ENCODE measurements at places on chromosomes 16 and 17.

- DNase-seq = peak; percentile 63
These were observed 3.2 kb downstream of the MED31 start for GRCh38 chr17:6648181-6648580.

DNA sequence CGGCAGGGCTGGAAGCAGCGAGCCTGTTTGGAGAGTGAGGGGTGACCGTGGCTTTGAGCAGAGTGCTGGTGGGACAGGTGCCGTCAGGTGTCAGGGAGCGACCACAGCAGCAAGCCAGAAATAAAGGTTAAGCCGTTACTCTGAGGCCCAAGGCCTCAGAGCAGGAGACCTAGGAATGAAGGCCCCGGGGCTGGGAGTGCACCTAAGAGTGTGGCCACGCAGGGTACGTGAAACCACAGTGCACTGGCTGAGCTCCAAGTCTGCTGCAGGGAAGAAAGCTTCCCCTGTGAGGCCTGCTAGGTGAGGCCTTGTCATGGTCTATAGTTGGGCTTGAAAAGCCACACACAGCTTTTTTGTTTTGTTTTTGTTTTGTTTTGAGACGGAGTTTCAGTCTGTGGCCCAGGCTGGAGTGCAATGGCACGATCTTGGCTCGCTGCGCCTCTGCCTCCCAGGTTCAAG is 8.7 kb downstream of the CLUAP1 start:
- peak; percentile 30 for DNase-seq

- DNase-seq = no peak
These were observed 50.8 kb downstream of the PITPNM3 start for GRCh38 chr17:6505425-6506142.

GRCh38 chr17:32235588-32235987 is 30.0 kb upstream of the RHBDL3 start:
- no peak for DNase-seq

- DNase-seq = no peak
These were observed 244.8 kb upstream of the DYNLRB2 start for GRCh38 chr16:80296034-80296433.

GRCh38 chr17:59848778-59849177 is 44.0 kb downstream of the TUBD1 start:
- DNase-seq = peak; percentile 82

DNA sequence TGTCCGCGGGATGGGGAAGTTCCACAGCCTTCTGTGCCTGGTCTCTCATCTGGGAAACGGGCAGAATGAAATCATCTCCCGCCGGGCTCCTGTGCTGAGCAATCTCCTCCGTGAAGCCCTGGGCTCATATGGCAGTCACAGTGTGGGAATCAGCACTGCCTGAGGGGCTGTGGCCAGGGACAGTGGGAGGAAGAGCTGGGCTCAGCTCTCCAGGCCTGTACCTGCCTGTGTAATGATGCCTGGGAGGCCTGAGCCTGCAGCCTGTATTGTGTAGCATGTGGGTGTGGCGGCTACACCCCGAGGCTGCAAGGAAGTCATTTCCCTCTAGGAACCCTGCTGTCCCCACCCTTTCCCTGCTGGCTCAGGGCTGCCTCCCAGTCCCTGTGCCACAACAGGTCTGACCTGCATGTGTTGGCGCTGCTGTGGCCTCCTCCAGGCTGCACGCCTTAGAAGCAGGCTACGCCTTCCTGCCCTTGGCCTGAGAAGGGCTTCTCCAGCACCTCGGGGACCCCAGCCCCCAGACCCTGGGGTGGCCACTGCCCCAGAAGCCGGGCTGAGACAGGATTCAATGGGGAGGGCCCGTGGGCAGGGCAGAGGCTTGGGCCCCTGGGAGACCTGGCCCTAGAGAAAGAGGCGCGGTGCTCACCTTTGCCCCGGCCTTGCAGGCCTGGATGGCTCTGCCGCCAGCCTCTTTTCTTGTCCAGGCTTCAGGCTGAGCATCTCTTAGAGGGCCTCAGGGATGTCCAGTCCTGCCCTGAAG is 2.1 kb downstream of the ITGB4 start:
- DNase-seq = no peak

GRCh38 chr17:19614900-19615299 is 33.7 kb upstream of the ALDH3A2 start:
- DNase-seq = peak; percentile 12

- no peak for DNase-seq
These were observed 24.4 kb downstream of the PRMT7 start for GRCh38 chr16:68335175-68335574.

- no peak for DNase-seq
These were observed 426.1 kb upstream of the DYNLRB2 start for GRCh38 chr16:80114699-80115098.

DNA sequence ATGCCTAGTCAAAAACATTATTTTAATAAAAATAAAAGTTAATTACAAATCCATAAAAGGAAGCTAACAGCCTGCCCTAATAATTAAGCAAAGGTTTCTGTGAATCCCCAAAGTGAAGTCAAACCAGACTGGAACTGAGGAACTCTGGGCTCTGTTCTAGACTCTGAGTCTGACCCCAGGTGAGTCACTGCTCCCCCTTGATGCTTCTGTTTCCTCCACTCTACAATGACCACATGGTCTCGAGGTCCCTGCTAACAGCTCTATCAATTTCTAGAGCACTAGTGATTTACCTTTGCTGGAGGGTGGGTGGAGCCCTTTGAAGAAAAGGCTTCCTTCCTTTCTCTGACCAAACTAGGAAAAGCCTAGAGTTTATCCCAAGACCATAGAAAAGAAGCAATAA is 32.4 kb downstream of the XPO6 start:
- peak; percentile 36 for DNase-seq

- DNase-seq = peak; percentile 30
These were observed at the start of gene FN3K for GRCh38 chr17:82734987-82735866. TSS of gene FN3K (plus strand) at chr17:82735615. CDS start at chr17:82735637, 22 bp downstream.

DNA sequence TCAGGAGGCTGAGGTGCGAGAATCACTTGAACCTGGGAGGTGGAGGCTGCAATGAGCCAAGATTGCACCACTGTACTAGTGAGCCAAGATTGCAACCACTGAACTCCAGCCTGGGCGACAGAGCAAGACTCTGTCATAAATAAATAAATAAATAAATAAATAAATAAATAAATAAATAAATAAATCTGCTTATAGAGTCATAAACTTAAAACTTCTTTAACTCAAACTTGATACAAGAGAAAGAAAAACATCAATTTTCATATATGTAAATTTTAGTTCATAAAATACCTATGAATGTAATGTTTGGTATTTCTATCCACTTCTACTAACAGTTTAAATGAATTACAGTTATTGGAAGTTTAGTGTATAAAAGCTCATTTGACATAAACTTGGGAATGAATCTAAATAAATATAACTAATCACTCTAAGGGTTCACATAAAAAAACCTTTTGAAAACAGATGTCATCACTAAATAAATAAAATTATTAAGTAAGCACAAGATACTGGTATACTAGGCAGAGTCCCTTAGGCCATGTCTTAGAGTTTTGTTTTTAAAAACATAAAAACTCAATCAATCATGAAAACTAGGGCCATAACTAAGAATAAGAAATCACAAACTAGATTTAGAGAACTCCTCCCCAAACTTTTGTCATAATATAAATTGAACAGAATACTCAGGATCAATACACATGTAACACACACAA is 54.1 kb downstream of the SMURF2 start:
- no peak for DNase-seq

DNA sequence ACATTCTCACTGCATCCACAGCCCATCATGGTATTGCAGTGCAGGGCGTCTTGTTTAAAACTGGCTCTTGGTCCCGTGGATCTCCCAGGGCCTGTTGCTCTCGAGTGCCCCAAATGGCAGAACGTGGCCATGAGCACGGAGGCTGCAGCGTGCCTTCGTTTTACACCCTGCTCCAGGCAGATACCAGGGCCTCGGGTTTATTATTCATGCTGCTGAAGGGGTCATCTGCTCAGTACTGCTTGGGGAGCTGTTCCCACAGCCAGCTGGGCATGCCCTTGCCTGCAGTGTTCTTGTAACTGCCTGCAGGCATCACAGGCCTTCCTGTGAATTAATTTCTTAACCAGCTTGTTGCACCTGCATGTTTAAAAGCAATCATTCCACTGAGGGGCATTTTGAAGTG is 129.7 kb upstream of the CHMP6 start:
- DNase-seq = peak; percentile 9

- DNase-seq = peak; percentile 80
These were observed 27.9 kb downstream of the GABARAPL2 start for GRCh38 chr16:75593825-75594820.

DNA sequence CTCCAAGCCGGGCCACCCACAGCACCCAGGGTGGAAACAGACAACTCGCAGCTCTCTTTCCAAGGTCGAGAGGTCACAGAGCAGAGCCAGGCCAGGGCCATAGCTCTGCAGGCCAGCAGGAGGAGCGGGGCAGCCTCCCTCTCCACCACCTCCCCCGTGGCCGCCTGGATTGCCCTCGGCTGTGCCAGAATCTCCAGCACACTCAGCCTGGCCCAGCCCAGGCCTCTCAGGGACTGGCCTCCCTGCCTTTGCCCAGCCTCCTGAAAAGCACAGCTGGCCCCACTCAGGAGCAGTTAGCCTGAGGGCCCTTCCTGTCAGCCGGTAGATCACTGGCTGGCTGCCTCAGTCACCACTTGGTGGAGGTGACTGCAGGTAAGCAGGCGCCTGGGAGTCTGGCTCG is 85.8 kb upstream of the SEC14L1 start:
- no peak for DNase-seq
